Endodermal cell (in vitro differentiated cells): ENCODE measurements at places on chromosomes 5 and 9. TPM values are rescaled to one million over a fixed set of nuclear protein-coding genes. Genes with fewer than 3 reads are reported as not detected.

DNA sequence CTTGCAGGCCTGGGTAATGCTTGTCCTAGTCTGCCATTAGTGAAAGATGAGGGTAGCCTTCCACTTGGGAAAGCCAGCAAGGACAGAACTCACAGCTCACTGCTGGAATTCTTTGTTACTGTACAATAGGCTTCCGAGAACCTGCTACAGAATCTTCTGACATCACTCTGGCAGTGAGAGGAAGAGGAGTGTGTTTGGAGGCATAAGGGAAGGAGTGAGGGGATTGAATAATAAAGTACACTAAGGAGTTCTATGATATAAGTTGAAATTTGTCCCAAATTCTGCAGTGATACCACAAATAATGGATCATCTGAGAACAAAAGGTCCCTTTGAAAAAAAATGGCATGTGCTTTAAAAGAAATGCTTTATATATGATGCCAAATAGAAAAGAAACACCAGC is at the start of gene SPATA9:
Gene SPATA9 (minus strand): TSS at position 101 of the 400 bp plus-strand sequence. CDS start 137 bp downstream, outside the sequence.
- no peak for DNase-seq

DNA sequence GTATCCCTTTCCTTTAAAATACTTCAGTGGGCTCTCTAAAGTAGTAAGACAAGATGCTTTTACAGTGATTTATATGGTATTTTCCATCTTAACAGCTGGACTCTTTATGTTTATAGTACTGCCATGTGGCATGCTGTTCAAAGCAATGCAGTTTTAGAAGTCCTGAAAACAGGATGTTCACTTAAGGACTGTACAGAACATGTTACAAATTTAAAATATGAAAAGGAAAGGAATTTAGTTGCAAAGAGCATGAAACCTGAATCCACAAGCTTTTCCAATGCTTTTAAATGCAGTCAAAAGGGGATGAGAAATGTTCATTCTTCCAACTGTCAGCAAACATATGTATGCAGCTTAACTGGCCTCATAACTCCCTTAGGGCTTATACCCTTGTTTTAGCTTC is 580.2 kb downstream of the EFNA5 start:
- no peak for DNase-seq

- no peak for DNase-seq
Observed at GRCh38 chr5:74450095-74450494, 190.4 kb downstream of the ENC1 start.

DNA sequence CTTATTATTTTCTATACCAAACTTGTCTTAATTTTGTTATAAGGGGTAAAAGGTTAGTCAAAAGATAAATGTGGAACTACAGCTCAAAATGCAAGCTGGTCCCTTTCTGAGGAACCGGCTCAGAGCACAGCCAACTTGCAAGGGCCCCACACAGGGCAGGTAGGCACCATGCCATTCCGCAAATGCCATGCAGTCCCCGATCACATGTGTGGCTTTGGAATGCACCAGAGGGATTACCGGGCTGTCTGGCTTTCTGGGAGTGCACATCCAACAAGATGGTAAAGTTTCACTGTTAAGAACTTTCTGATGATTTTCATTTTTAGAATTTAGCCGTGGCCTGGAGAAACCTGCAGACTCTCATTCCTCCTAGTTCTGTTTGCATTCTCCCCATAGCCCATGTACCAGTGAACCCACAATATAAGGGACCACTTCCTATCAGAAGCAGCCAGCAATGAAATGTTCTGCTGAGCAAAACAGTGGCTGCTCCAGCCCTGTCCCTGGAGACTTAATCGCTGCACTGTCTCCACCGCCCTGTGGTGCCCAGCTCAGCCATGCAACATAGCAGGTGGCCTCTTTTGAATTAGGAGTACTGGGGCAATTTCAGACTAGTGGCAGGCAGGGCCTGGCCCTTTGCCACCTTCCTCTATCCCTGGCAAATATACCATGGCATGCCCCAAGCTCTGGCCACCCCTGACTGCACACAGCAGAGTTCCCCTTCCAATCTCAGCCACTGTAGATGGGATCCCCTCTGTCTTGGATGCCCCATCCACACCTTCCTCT is 11.4 kb downstream of the SHB start:
- DNase-seq = no peak

GRCh38 chr9:137276473-137277328 is 825 bp upstream of the TOR4A start:
- DNase-seq = peak; percentile 84

DNA sequence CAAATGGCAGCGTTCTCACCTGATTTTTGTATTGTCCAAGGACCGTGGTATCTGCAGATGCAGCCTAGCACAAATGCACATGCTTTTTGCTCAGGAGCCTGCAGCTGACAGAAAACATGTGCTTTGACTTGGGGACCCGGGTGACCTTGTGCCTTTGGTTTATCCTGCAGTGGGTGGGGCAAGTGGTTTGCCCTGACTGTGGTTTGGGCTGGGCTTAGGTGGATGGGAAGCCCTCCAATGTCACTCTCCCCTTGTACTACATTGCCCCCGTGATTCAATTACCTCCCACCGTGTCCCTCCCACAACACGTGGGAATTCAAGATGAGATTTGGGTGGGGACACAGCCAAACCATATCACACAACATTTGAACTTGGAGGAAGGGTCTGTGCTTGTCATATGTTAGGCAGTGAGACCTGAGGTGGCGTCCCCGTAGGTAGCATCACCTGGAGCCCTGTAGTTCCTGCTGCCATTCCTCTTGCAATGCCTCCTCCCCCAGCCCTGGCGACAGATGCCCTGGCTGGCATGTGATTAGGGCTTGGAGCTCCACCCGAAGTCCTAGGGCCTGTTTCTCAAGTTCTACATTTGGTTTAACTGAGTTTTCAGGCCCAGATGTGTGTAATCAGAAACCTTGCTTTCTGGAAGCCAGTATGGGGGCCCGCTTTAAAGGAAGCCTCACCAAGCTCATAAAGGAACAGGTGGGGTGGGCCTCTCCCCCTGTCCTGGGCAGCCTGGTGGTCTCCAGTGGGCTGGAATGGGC is 2.1 kb downstream of the ANKRD33B start:
- peak; percentile 70 for DNase-seq

DNA sequence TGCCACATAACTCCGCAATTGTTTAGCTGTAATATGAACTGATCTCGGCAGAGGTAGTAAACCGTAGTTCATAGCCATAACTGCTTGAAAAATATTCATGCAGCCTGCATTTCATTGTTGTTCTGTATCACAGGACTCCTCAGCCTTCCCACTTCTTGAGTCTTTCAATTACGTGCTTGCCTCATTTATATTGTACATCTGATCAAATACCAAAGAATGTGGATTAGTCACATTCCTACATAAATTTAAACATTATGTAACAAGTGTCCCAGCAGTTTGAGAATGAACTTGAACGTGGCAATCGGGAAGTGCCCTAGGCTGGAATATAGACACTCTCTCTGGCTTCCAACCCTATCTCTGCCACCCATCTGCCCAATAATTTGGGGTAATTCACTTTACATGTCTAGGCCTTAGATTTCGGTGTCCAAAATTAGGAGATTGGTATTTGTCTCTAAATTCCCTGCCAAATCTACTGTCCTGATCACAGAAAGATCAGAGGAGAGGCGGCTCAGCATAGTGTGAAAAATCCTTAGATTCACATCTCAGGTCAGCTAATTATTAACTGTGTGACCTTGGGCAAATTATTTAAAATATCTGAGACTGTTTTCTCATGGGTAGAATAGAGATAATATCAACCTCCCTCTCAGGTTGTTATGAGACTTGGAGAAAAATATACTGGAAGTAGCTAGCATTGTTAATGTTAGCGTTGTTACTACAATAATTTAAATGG is 215.1 kb upstream of the RFX3 start:
- no peak for DNase-seq

GRCh38 chr5:139847091-139847490 is 51.5 kb downstream of the PSD2 start:
- DNase-seq = no peak

GRCh38 chr5:158845941-158846340 is 253.8 kb downstream of the EBF1 start:
- no peak for DNase-seq

DNA sequence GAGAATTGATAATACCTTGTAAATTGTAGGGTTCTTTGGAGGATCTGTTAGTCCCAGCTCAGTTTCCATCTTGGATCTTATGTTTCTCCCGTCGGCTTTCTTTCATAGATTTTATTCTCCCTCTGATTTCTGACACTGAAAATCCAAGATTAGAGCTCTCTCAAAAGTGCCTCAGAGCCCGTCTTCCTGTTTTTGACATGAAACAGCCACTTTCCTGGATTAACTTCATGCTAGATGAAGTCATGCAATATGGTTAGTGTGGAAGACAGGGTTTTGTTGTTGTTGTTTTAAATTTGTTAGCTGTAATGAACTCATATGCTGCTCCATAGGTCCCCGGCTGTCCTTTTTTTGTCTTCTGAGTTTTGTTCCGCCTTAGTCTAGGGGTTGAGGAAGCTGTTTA is 51.6 kb upstream of the ZFR start:
- no peak for DNase-seq

- DNase-seq = no peak
Observed at GRCh38 chr9:3585606-3586005, 59.8 kb upstream of the RFX3 start.

GRCh38 chr9:93086447-93087224 is 9.4 kb upstream of the CARD19 start:
- peak; percentile 16 for DNase-seq

GRCh38 chr5:169097374-169098326 is 203.3 kb downstream of the SLIT3 start:
- DNase-seq = peak; percentile 61

RPS23 gene
- 2,178 to 2,365 TPM (median 2,261 TPM) in 3 replicates for total RNA-seq

SPACA9 gene
- 2.1 and 3.1 TPM in 2 replicates for total RNA-seq

CNTFR gene
- 0.53 and 0.63 TPM in 2 replicates for total RNA-seq

IL5 gene
- not detected in 2 replicates for total RNA-seq
